ENCODE measurements at places on chromosomes 4 and X.

DNA sequence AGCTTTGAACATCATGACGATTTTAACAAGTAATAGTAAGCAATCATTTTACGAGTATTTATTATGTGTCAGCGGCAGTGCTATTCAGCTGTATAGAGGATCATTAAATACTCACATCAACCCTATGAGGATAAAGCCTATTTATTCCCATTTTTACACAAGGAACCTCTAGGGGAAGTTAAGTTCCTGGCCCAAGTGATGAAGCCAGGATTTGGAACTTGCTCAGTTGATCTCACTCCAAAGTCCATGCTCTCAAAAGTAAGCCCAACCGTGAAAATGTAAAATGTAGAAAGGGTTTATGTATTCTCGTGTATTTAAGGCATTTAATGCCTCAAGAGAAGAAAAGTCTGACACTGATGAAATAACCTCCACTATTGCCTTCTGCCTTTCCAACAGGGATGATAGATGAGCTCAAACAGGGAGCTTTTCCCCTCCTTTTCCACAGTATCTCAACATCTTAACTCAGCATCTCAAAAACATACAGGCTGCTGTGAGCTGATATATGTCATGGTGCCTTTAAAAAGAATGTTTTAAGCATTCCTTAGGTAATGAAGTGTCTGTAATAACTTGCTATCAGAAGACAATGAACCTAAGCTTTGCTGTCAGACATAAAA is 35.0 kb upstream of the PLA2G12A start:
- no peak for DNase-seq

GRCh38 chr4:153223427-153223801 is 19.2 kb downstream of the TRIM2 start:
- DNase-seq, result no peak

DNA sequence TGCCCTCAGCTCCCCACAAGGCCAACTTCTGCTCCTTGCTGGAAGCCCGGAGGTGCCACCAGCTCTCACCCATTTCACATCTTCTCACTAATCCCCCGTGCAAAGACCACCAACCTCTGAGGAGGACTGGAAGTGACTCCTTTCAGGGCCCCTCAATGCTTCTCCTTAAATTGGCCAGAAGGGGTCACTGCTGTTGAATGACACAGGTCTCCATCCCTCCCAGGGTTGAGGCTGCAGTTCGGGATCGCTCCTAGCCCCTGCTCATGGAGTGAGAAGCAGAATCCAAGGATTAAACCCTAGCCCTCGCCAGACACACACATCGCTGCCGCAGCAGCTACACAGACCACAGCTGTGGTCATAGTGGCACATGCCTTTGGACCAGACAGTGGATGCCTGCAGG is 279.5 kb upstream of the TAPT1 start:
- no peak for DNase-seq

DNA sequence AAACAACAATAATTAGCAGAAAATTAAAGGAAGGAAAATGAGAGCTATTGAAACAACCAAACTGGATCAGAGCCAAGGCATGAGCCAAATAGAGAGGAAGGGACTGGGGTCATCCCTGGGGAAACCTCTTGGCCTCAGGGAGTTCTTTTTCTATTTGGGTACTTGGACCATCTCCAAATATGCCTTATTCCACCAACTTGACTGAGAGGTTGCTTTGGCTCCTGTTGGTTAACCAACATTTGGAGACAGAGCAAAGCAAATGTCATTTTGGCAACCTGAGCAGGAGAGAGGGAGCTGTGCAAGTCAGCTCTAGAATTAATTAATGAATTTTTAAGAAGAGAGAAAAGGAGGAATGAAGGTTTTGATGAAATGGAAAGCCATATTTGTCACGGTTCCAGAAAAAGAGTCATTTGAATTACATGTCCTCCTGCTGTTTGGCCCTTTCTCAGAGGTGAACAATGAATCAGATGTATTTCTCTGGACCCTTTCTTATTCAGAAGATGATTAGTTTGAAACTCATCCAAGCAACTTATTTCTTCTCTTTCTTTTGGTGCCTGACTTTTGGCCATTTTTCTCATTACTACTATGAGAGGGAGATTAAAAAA is 119.1 kb downstream of the CNKSR2 start:
- no peak for DNase-seq

DNA sequence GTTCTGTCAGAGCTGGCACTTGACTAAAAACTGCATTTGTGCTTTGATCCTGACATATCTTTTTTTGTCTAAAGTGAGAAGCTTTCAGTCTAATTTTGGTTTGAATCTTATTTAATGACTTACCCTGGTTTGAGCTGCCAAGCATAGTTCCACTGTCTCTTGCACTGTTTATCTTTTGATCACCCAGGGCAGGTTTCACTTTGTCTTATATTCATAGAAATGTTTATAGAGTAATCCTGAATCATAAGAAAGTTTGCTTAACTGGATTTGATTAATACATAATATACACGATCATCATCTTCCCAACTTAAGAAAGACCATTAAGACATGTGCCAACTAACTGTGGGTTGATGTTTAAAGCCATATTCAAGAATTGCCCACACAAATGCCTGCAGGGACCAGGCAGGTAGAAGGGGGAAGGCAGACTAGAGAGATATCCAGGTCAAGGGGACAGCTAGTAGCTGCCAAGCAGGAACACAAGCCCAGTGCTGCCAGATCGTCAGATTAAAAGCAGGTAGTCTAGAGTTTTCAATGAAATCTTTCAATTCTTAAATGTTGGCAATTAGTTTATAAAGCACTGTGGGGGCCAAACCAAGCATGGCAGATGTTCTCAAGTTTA is 1.9 kb downstream of the GK start:
- DNase-seq, result no peak
